ENCODE measurements at places on chromosomes 3 and 15.
A peak's percentile ranks its signal among the peaks of the same experiment; 100 is the strongest.

GRCh38 chr3:145943952-145944351, 217.0 kb downstream of the PLOD2 start:
- no peak for DNase-seq

DNA sequence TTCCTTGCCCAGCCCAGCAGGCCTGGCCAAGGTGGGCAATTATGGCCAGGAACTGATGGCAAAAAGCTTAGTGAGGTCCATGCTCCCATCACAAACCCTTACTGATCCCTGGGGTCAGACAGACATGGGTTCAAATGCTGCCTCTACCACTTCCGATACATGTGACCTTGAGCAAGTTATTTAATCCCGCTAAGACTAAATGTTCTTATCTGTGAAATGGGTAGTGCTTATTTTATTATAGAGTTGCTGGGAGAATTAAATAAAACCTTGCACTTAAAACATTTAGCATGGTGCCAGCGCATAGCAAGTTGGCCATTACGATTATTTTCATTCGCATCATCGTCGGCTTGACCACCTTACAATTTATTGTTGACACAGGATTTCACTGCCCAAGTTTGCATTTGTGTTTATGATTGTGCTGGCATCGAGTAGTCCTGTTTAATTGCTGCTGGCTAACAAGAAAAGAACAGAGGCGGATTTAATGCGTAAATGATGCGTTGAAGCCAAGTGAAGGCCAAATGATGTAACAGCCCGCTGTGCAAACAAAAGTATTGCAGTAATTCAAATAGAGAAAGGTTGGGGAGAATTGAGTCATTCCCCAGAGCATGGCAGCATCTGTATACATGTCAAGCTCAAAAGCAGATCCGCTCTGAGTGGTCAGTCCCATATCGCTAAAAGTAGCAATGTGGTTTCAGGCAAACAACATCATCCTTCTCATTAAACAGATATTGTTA, 7.3 kb upstream of the FURIN start:
- DNase-seq: no peak

DNA sequence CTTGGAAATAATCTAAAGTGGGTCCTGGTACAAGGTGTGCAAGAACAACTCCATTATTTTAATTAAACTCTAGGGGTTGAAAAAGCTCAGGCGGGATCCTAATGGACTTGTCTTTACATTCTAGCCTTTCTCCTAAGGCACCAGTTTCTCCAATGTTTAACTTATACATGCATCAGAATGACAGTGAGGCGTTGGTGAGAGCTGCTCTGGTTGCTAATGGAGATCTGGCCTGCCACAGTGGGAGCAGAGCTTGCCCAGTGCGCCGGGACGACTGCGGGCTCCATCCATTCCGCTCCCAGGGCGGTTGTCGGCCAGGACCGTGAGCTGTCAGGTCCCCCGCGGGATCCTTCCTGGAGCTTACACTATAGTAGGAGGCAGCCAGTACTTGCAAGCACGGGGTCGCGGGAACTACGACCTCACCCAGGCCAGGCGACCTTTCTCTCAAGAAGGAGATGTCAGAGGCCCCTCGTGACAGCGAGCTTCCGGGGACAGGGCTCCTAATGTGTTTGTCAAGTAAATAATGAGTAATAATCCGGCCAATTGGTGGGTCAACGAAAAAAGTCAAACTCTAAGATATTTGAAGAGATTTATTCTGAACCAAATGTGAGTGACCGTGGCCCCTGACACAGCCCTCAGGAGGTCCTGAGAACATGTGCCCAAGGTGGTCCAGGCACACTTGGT, 991 bp upstream of the HIGD1A start:
- no peak for DNase-seq

DNA sequence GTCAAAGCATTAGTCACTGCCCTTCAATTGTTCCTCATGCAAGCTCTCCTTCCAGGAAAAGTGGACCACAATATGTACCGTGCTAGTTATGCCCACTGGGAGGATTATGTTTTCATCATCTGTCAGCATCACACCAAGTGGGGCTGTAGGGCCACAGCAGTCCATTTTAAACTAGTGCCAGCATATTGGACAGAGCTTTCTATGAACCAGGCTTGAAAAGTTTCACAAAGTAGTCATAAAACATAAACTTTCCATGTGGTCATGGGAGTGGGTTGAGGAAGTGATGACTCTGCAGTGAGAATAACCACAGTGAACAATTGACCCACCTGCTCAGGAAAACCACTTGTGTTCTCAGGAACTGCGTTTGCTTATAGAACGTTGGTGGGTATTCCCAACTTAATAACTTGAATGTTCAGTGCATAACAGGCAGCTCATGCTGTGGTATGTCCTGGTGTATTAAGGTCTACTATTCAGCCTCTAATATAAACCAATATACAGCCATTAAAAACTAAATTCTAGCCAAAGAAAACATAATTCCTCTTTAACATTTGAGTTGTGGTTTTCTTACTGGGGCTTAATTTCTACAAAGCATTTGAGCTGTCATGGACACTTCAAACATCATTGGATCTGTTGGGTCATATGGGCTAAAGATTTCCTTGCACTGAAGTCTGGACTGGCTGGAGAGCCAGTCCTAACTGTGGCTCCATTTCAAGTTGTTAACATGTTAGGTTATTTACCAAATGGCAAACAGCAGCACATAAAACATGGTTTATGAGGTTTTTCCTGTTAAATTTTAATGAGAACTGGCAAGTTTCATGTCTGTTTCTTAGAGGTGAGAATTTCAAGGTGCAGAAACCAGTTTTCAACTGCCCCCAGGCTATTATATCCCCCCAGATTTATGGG, 274.1 kb downstream of the OTOL1 start:
- DNase-seq: no peak

- DNase-seq: no peak
Observed at GRCh38 chr3:180871901-180872300, 40.6 kb upstream of the FXR1 start.

- DNase-seq: no peak
Observed at GRCh38 chr15:27623560-27624305, 475.4 kb downstream of the OCA2 start.

DNA sequence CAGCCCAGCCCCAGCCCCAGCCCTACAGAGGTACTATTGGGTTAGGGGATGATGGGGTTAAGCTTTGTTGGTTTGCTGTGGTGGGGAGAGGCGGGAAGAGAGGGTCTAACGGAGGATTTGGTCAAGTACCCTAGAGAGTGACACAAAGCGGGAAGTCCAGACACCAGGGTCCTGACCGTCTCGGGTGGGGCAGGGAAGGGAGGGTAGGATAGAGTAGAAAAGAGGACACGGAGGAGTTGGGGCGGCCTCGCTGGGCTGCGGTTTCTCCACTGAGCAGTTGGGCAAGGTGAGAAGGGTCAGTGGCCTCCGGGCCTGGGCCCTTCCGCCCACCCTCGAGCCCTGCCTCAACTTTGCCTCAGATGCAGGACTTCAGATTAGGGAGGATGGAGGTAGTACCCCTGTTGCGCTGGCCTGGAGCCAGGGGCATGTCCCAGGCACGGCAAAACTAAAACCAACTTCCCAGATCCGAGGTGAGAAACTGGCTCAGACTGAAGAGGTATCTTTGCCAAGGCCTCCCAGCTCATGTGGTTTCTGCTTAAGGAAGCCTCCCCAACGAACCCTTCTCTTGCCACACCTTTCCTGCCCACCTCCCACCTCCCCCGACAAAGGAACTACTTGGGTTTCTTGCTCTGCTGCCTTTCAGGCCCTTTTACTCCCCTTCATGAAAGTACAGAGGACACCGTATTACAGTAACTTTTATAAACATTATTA, 551 bp downstream of the PML start:
- no peak for DNase-seq

DNA sequence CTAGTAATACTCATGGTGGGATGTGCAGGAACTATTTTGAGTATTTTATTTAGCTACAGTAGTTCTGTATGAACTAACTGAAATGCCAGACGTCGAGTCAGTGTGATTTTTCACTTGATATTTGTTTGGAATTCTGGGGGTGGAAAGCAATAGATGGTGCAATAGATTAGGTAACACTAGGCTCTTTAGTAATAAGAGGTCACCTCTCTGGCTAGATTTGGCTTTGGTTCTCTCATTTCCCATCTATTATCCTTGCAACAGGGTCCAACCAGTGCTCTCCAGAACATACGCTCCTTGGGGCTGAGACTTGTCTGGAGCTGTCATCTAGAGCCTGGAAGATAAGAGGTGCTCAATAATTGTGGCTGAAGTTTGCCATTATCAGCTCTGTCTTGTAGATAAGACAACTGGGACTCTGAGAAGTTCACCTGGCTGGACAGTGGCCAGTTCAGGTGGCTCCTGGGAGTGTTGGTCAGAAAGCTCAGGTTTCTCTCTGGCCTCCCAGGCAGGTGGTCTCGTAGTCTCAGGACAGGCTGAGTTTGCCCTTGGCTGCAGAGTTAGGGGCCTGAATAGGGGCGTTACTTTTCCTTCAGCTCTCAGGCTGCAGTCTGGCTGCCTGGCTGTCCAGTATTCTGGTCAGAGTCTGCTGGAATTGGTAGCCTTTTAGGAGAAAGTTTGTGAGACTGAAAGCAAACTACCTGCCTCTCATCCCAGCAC, 277.5 kb upstream of the RGMA start:
- no peak for DNase-seq

- DNase-seq: no peak
Observed at GRCh38 chr3:18301781-18302180, 123.4 kb downstream of the SATB1 start.

GRCh38 chr3:99413504-99413903, 224.9 kb upstream of the COL8A1 start:
- no peak for DNase-seq

DNA sequence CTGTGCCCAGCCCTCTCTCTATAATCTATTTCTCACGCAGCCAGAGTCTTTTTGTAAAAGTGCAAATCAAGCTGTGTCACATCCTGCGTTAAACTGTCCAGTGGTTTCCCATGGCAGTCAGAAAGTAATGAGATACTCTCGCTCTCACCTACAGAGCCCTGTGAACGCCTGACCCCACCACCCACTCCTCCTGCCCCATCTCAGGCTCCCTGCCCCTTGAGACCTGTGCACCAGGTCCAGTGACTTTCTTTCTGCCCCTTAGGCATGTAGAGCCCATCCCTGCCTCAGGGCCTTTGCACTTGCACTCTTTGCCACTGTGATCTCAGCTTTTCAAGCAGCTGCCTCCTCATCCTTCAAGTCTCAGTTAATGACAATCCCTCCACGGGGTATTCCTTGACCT, 58.3 kb upstream of the RASGRP1 start:
- no peak for DNase-seq

DNA sequence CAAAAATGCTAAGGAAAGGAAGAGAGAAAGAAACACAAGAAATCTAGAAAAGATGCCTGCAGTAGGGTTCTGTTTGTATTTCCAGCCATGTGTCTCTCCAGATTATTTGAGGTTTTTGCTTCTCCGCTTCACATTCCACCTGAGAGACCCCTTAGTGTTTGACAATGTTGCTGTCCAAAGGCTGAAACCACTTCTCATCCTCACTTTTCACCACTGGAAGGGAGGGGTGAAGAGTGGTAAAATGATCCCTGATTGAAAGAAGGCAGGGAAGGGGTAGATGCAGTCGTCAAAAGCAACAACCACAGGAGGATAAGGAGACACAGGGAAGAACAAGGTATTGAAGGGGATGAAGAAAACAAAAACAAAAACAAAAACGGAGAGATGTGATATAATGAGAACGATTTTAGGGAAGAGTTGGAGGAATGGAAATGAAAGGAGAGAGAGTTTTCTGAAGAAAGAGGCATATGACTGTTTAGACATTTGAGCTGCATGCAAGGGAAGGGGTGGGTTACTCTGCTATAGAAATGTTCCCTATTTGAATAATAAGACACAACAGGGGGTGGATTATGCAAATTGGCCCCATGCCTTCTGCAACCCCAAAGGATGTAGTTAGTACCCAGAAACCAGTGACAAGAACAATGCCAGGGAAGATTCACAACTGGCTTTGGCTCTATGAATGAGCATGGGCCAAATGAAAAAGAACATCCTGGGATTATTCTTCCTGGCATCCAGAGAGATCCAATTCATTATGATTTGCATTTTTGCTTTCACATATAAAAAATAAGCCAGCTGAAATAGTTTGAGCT, 235.9 kb downstream of the GAP43 start:
- no peak for DNase-seq

GRCh38 chr15:91853511-91853947, at the start of gene SLCO3A1:
Gene SLCO3A1, plus strand, starts transcription at chr15:91853708.
- DNase-seq: peak; percentile 54

GRCh38 chr3:145326666-145327065, 834.3 kb downstream of the PLOD2 start:
- no peak for DNase-seq

DNA sequence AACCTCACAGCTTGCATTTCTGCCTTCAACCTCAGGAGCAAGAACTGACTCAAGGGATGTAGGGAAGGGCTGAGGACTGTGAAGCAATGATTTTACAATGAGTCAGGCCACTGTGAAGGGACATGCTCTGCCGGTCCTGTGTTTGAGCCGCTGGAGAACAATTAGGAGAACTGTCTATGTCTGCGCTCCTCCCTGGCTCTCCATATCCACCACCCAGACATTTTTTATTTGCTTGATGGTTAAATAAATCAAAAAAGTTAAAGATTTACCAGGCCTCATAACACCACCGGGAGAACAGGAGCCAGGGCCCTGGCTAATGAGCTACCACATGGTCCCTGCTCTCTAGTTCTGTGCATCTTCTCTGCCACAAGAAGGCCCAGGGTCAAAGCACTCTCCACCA, 29.6 kb downstream of the SEC61A1 start:
- DNase-seq: no peak

DNA sequence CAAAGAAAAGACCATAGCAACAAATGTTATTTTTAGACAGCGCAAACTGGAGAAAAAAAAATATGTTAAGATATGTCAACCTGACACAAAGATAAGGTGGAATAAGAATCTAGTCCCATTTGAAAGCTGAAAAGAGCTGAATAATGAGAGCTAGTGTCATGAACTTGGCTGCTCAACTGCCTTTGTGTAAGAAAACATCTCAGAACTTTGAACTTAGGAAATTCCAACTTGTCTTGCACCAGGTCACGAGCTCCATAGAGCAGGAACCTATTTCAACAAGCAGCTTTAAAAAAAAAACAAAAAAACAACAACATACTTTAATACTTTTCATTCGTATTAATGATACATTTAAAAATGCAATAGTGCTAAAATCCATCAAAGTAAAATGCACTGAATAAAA, 79.5 kb downstream of the ZNF280D start:
- no peak for DNase-seq

GRCh38 chr3:196740481-196741248, 1.0 kb downstream of the PAK2 start:
- DNase-seq: peak; percentile 14

GRCh38 chr3:56788521-56788920, 13.2 kb downstream of the ARHGEF3 start:
- DNase-seq: no peak

- no peak for DNase-seq
Observed at GRCh38 chr3:70742081-70742480, 429.6 kb upstream of the MDFIC2 start.
